ENCODE measurements at places on chromosomes 12 and 14.

DNA sequence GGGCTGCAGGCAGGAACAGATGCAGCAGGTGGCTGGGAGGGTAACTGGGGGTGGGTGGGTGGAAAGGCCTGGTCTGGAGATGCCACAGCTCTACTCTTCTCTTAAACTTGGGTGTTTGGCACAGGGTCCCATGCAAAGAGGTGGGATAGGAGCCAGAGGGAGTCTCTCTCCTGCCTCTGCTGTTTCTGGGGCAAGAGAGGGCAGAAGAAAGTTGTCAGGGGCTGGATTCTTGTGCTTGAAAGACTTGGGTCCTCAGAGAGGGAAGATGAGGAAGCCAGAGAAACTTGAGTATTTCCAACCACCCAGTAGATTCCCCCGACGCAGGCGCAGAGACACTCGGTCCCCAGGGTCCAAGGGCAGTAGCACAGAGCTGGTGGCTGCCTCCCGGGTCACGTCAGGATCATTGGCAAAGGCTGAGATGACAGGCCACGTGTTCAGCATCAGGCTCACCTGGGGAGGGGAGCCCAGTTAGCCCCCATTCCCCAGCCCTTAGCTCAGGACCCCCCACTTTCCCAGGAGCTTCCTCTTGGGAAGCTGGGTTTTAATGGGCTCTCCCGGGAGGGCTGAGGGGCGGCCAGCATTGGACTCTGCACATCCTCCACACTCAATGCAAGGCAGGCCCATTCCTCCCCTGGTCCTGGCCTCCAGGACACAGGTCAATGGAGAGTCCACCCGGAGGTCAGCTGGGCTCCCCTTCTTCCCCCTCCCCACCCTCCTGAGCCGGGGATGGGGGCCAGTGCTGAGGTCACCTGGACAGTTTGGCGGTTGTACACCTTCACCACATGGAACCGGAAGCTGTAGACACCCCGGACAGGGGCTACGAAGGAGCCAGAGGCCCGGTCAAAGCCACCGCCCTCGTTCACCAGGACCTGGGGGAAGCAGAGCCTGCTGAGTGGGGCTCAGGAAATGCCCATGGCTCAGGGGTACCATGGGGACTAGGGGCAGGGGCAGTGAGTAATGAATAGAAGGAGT is 1.6 kb downstream of the CBLN3 start:
- DNase-seq, result no peak

- no peak for DNase-seq
Observed at GRCh38 chr12:120696626-120697025, 9.7 kb downstream of the MLEC start.

- DNase-seq, result no peak
Observed at GRCh38 chr14:88599761-88600439, 37.1 kb downstream of the ZC3H14 start.

GRCh38 chr14:23605931-23606585 is 27.5 kb upstream of the JPH4 start:
- no peak for DNase-seq

GRCh38 chr14:76336876-76337275 is 39.1 kb upstream of the ESRRB start:
- DNase-seq, result peak; percentile 12

DNA sequence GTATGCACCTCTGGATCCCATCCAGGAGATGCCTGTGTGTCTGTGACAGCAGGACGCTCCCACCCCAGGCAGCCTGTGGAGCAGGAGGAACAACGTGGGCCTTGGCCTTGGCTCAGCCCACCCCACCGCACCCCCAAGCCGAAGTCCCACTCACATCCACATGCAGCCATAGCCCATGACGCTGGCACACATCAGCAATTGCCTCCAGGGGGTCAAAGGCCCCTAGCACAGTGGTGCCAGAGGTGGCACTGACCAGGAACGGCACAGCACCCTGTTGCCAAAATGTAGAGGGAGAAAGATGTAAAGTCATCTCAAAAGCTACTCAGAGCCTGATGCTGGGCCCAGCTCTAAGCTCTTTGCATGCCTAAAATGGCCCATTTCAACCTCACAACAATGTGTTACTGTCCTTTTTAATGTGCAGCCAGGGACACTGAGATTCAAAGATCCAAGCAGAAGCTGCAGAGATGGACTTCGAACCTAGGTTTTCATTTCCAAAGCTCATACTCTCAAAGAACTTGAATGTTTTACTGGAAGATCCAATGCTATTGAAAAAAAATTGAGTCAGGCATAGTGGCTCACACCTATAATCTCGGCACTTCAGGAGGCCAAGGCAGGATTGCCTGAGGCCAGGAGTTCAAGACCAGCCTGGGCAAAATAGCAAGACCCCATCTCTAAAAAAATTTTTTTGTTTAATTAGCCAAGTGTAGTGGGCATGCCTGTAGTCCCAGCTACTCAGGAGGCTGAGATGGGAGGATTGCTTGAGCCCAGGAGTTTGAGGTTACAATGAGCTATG is 19.2 kb upstream of the ZNF740 start:
- DNase-seq, result no peak

- DNase-seq, result no peak
Observed at GRCh38 chr14:69688299-69688649, 76.9 kb downstream of the SUSD6 start.

DNA sequence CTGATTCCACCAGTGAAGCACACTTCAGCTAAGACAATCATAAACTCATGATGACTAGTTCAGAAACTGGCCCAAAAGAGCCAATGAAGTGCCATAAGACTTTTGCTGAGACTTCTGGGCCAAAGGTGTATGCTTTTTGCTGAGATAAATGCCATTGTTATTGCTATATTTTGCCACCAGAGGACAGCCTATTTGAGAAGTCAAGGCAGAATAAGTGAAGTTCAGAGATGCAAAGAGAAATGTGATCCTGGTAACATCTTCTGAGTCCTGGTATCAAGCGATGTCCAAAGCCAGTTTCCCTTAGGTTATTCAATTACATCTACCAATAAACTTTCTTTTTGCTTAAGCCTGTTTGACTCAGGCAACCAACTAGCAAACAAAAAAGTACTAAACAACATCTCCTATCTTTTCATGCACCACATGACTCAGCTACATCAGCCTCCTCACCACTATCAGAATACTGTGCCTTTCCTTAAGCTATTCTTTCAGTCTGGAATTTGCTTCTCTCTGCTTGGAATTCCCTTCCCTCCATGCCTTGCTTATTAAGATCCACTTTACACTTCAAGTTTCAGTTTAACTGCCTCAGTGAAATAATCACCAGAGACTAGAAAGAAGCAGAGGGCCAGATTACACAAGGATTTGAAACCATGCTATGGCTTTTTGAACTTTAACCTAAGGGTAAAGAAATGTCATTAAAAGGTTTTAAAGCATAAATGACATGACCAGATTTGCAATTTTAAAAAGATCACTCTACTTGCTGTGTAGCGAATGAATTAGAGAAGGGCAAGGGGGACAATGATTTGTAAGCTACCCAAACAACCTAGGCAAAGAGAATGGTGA is 14.0 kb downstream of the CRY1 start:
- DNase-seq, result no peak

GRCh38 chr12:46027172-46027571 is 36.8 kb upstream of the SCAF11 start:
- DNase-seq, result no peak

DNA sequence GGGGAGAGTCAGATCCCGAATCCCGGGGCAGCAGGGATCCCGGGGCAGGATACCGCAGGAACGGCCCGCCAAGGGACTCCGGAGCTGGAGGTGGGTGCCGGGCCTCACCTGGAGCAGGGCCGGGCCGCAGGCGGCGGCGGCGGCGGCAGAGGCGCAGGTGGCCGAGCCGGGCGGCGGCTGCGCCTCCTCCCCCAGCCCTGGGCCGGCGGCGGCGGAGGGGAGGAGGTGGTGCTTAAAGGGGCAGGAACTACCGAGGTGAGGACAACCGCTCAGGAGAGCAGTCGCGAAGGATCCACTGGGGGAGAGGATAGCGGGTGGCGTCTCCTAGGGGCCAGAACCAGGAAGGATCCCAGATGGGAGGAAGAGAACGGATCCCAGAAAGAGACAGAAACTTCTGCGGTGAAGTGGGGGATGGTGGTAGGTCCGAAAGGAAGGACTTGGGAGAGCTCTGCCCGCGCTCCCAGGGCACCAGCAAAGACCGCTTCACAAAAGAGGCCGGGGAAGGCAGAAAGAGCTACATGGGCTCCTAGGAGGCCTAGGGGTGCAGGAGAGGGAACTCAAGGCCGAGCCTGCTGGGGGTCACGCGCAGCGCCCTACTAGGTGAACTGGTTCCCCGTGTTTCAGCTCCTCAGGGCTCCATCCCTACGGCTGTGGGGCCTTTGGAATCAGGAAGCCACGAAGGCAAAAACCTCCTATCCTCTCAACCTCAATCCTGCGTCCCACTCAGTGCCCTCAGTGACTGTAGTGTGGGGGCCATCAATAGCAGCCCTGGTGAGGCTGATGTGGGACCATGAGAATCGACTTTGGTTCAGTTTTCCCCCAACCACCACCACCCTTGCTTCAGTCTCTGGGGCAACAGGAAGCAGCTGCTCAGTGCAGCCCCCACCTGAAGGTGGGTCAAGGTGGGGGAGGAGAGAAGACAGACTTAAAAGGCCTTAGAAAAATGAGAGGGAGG is 5.0 kb upstream of the BAZ2A start:
- DNase-seq, result peak; percentile 91

DNA sequence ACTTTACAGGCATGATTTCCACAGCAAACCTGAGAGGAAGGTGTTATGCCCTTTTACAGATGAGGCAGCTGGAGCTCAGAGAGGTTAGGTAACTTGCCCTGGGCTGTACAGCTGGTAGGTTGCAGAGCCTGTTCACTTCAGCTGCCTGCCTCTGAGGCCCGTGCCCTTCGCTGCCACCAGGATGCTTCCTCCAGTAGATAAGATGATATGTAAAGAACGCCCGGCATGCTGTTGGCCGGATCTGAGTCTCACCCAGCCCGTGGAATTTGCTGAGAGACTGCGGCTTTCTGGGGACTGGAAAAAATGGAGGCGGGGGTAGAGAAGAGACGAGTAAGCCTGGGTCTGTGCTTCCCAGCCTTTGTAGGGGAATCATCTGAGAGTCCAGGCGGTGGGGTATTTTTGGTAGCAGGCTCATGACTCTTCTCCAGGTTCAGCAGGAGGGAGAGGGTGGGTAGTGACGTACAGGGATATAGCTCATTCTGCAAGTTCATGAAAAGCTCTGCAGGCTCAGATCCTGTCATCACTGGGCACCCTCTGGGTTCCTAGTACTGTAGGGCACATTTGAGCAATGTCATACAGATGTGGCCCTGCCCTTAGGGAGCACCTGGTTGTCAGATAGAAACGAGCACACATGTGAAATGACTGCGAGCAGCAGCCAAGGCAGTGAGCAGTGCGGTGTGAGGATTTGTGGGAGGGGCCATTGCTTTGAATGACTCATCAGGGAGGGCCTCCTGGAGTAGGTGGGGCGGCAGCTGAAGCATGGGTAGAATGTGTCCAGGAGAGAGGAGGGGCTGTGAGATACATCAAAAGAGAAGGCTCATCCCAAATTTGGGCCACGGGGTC is 159.4 kb downstream of the TSPAN9 start:
- DNase-seq, result no peak

GRCh38 chr12:110725267-110725666 is 17.4 kb downstream of the PPP1CC start:
- no peak for DNase-seq

GRCh38 chr12:51910691-51911090 is 3.4 kb downstream of the ACVRL1 start:
- DNase-seq, result no peak

GRCh38 chr12:89494411-89495231 is 30.0 kb downstream of the GALNT4 start:
- no peak for DNase-seq

DNA sequence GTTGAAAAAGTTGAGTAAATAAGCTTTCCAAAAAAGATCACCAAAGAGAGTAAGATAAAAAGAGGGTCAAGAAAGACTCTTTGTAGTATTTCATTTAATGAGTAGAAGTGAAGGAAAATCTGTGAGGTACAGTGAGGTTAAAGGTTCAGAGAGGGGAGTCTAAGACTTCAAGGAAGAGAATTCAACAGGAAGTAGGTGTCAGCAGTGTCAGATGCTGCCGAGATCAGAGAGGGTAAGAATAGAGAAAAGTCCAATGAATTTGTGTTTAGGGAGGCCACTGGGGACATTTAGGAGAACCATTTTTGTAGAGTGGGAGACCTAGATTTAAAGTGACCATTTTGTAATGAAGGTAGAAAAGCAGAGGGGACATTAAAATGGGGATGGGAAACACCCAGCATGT is 71.6 kb upstream of the KRAS start:
- no peak for DNase-seq

- no peak for DNase-seq
Observed at GRCh38 chr12:66002812-66003211, 127.7 kb downstream of the LLPH start.

DNA sequence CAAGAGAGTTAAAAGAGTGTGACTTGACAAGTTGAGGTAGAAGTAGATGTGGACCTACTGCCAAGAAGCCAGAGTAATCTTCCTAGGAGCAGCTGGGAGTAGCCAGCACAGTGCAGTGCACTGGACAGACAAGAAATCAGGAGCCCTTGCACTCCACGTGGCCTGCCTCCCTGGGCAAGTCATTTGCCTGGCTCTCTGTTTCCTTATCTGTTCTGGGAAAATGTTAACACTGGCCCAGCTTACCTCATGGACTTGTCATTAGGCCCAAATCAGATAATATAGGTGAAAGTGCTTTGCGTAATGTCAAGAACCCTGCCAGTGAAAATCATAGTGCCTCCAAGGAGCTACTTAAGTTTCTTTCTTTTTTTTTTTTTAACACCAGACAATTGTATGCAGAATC is 19.2 kb downstream of the SLC7A8 start:
- DNase-seq, result no peak

DNA sequence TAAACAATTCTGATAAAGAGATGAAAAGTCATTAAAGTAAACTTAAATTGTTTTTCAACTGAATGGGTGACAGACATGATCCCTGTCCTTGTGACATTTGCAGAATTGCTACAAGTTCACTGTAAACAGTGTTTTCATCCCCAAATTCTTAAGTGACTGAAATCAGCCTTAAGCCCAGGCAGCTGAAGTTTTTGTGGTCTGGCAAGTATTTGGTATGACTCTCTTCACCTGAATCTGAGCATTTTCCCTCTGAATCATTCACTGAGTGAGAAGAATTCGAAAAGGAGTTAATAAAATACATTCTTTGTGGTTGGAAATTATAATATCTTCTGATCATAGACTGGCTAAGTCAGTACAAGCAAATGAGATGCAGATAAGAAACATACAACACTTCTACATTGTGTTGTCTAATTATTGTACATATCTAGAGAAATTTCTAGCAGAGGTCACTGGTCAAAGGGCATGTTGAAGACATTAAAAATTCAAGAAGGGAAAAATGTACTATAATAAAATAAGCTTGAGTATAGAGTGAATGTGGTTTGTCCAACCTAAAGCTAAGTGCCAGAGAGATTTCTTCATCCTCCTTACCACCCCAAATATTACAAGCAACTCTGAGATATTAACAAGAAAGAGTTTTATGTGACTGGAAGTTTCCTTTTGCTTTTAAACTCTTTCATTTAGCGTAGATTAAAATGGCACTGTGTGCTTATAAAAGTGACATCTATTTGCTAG is 177.8 kb upstream of the DIO2 start:
- no peak for DNase-seq

GRCh38 chr12:55703288-55703687 is 4.4 kb downstream of the ITGA7 start:
- peak; percentile 76 for DNase-seq
